ENCODE measurements at places on chromosomes 5 and 9.

- no peak for DNase-seq
These were observed 116.6 kb upstream of the SLC44A1 start for GRCh38 chr9:105127863-105128220.

DNA sequence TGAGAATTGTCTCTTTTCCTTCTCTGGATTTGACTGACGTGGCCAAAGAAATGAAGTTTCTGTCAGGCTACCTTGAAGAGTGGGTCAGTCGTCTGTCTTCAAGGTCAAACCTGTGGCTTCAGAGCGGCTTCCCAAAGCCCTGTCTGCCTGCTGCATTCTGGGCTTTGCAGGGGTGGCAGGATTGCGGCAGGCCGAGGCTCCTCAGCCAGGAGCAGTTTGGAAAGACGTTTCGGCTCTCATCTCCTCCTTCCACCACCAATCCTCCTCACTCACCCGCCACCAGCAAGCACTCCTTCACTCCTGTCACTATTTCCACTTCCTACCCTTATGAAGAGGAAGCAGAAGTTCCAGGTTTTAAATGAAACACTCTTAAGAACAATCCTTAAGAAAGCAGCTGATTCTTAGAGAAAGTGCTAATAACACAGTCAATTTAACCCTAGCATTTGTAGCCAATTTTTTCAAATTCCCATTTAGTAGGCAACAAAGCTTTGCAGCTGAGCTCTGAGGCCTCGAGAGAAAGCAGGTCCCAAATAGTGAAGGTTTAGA is 351.7 kb downstream of the ZNF608 start:
- no peak for DNase-seq

DNA sequence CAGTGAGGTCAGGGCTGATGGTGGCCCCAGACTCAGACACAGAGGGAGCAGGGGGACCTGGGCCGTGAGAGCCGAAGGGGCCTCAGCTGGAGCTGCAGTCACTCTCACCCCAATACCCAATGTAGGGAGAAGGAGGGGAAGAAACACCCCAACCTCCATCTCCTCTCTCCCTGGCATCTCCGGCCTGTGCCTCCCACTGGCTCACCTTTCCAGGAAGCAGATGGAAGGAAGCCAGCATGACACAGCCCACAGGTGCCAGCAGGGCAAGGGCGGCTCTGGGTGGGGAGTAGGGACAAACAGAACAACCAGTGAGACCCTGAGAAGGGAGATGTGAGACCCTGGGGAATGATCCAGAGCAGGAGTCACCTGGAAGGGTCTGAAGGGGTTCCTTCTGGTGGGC is 3.0 kb upstream of the CRB2 start:
- no peak for DNase-seq

- DNase-seq, result no peak
These were observed 21.8 kb downstream of the GRIN3A start for GRCh38 chr9:101716629-101717028.

GRCh38 chr5:138807182-138807581 is 54.0 kb downstream of the CTNNA1 start:
- no peak for DNase-seq

DNA sequence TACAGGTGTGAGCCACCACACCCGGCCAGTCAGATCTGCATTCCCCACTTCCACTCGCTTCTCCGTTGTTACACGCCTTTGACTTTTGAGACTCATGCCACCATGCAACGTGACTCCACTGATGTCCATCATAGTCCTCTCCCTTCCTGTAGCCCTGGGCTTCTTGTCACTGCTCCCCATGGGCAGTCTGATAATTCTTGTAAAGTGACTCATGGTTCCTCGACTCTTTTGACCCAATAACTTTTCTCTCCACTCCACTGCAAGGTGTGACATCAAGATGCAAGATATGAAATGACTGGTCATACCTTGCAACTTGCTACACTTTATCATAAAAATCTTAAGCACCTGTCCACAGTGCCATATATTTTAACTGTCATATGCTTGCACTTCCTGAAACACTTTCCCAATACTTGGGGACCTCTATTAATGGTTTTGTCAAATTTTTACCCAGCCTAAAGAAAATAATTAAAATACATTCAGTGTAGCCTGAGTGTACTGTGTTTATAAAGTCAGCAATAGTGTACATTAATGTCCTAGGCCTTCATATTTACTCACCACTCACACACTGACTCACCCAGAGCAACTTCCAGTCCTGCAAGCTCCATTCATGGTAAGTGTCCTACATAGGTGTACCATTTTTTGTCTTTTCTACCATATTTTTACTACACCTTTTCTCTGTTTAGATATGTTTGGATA is 18.6 kb upstream of the ANKRD18A start:
- DNase-seq, result no peak

Measured in activated naive CD4-positive, alpha-beta T cell (primary cell).